Activated CD8-positive, alpha-beta memory T cell treated with anti-CD3 and anti-CD28 coated beads, Interleukin-2, amount 10 ng/mL, durations not matched to agents 7 days and 5 days (primary cell): ENCODE measurements at places on chromosomes 11 and 22.

DNA sequence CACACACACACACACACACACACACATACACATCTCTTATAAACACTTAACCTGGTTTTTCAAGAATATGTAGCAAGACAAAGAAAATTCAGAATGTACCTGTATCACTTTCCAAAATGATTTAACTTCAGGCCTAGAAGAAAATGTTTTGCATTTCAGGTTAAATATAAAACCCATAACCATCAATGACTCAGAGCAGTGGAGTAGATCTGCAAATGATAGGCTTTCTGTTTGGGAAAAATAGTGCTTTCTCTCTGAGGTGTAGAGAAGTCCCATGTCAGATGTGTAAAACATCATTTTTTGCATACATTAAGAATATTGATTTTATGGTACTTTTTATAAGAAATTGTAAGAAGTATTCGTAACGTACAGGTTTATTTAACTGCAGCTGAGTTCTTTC, 116.9 kb downstream of the STK33 start:
- no peak for DNase-seq

- DNase-seq = no peak
Observed at GRCh38 chr11:45243967-45244366, 42.2 kb downstream of the SYT13 start.

- DNase-seq = no peak
Observed at GRCh38 chr22:41560095-41560471, 727 bp upstream of the CSDC2 start.

GRCh38 chr11:68954836-68955606, 25.8 kb downstream of the MRGPRD start:
- DNase-seq = no peak

DNA sequence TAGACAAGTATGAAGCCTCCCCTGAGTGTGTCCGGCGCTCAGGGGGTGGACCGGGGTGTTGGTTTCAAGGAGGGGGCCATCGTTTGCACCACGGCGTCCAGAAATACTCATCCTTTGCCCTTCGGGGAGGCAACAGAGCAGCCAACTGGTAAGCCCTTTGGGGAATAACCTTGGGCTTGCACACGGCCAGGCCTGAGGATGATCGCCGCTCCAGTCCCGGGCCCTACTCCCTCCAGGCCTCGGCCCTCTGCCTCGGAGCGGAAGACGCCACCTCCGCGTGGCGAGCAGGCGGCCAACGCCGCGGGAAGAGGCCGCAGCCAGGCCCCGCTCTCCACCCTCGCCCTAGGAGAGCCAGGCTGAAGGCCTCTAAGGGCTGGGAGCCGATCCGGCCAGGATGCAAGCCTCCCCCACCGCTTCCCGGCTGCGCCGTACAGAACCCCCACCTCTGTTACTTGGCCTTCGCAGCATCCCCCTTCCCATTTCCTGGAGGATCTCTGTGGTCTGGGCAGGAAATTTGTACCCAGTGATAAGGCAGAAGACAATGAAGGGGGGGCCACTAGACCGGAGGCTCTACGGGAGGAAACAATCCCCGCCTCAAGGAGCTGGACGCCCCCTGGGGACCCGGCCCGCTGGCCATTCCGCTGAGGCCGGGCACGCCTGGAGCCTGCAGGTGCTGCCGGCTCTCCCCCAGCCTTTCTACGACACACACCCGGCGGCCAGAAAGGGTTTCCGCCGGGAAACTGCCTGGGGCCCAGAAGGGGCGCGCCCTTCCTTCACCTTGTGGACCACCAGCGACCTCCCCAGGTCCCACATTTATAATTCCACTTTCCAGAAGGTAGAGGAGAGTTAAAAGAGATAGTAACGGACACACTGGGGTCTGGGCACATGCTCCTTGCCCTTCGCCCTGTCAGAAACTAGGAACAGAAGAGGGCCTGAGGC, 2.6 kb downstream of the ESAM start:
- DNase-seq = no peak

DNA sequence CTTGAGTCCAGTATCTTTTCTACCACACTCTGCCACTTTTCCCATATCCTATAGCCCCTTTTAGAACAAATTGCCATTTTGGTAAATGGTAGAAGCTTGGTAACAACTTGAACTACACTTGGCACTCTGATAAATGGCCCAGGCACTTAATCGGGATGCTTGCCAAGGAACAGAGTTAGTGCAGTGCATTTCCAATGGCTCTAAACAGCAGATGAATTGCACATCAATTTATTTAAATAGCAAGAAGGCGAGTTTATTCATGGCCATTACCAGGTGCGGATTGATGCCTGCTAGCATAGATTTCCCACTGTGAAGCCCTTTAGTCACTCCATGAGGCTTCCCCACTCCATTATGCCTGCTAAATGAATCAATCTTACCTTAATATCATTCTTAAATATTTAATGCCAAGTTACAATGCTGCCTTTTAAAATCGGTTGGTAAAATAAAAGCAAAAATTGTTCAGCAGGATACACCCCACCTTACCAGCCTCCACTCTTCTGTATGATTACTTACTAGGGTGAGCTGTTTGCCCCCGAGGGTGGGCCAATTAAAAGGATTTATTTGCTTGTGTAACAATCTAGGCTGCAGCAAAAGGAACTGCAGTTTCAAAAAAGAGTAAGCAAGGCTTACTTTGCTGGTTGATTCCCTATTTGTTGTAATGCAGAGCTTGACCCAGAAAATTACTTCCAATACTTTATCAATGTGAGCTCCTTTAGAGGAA, 136.0 kb upstream of the ARHGAP42 start:
- no peak for DNase-seq

DNA sequence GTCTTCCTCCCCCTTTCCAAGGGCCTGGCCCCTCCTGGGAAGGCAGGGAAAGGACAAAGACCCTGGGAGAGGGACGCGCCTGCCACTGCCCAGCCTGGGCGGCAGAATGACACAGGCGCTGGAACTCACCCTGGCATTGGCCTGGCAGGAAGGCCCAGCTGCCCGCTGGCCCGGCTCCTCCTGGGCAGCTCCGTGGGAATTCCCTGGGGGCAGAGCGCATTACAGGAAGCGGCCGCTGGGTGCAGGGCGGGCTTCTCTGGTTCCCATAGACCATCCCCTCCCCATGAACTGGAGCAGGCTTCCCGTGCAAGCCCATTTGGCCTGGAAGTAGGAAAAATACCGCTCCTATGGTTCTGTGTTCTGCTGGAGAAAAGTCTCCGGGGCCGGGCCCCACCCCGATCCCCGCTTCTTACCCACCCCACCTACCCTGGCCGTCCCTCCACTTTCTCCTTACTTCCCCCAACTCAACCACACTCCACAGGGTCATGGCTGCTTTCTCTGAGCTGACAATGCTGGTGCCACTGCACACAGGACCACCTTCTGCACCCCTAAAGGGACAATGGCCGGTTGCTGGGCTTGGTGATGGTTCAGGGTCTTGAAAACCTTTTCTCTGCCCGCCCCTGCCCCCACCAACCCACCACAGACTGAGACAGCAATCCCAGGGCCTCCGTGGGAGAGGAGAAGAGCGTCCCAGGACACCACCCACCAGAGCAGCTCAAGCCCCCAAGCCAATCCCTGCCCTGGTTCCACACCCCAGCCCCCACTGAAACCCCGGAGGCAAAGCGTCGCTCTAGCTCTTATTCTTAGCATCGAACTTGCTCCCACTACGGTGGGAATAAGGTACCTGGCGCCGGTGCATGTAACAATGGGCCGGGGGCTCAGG, 58.9 kb downstream of the LINC01488 start:
- DNase-seq = no peak
